ENCODE measurements at places on chromosomes 4 and X.

- DNase-seq = peak; percentile 53
These were observed 30.3 kb downstream of the CCNI start for GRCh38 chr4:77045490-77045889.

DNA sequence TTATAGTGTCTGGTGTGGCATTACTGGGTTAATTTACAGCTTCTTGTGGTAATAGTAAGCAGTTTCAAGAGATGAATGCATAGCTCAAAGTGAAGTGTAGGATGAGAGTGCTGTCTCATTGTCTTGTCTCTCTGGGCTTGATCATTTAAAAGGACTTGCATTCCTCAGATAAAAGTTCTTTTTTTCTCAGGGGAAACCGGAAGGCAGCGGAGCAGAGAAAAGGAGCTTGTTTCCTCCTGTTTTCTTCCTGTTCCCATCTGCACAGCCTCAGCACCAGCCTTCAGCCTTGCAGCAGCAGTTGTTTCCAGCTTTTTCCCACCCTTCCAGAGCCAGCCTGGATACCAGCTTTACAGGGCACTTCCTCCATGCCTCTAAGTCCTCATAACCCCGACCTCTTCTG is 61.4 kb upstream of the LGI2 start:
- DNase-seq = no peak

GRCh38 chr4:189660722-189661360 is 279.8 kb upstream of the FRG1 start:
- DNase-seq = no peak

DNA sequence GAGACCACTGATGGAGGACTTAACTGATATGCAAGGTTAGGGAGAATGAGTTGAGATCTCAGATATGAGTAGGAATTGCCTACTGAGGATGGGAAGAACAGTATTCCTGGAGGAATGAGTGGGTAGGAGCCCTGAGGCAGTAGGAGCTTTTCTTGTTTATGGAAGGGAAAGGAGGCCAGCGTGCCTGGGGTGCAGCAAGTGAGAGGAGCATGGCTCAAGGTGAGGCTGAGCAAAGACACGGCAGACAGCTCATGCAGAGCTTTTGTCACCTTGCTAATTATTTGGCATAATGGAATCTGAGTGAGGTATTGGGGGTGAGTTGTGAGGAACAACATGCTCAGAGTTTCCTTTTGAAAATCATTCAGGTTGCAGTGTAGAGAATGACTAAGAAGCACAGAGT is 65.3 kb upstream of the IBSP start:
- no peak for DNase-seq

GRCh38 chrX:136041254-136041812 is 56.1 kb downstream of the SLC9A6 start:
- DNase-seq = no peak

DNA sequence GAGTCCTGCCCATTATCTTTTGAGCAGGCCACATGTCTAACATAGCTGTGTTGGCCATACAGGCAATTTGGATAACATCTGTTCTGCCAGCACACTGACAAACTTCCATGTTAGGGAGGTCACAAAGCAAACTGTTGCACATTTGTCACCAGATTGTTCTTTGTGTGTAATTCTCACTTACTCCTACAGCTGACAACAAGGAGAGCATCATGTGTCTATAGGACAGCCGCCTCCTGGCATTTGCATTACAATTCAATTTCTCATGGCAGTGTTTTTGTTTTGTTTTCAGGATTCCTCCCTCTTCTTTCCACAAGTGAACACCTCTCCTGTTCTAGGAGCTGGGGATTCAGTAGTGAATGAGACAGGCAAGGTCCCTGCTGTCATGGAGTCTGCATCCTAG is 94.3 kb upstream of the LEF1 start:
- DNase-seq = no peak

- no peak for DNase-seq
These were observed 159.9 kb upstream of the MAMLD1 start for GRCh38 chrX:150203248-150203645.

- peak; percentile 4 for DNase-seq
These were observed 217.1 kb upstream of the SMIM31 start for GRCh38 chr4:164536814-164537213.

DNA sequence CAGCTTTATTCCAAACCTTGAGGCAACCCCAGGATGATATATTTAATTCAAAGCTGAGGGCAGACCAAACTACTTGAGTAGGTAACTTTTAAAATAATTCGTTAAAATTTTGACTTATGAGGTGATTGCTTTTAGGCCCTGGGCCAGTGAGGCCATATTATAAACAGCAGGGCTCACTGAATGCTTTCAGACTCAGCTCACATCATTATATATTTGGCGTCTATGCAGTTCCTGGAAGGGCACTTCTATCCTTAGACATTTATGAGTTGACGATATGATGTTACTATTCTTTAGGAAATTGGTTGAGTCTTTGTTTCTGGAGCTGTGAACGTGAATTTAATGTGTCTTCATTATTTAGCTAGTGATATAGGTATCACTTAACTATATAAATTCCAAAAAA is 400.1 kb downstream of the PDHA2 start:
- no peak for DNase-seq

DNA sequence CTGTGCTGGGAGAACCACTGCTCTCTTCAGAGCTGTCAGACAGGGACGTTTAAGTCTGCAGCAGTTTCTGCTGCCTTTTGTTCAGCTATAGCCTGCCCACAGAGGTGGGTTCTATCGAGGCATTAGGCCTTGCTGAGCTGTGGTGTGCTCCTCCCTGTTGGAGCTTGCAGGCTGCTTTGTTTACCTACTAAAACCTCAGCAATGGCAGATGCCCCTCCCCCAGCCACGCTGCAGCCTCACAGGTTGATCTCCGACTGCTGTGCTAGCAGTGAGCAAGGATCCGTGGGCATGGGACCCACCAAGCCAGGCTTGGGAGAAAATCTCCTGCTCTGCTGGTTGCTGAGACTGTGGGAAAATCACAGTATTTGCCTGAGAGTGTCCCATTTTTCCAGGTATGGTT is 133.8 kb upstream of the UBQLN2 start:
- DNase-seq = no peak

DNA sequence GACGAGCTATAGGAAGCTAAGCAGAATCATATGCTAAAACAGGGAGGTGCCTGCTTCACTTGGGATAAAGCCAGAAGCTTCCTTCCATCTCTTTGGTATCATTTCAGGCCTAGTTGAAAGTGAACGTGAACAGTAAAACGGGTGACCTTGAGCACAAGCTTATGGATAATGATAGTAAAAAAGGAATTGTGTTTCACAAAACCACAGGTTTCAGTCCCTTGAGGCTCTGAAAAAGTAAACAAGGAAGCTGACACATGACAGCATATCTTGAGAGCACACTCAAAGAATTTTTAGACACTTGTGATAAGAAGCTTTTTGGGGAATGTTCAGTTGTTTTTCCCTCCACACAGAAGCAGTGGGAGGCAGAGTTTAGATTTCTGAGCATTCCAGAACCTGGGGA is 286.1 kb downstream of the DCHS2 start:
- DNase-seq = peak; percentile 35

GRCh38 chrX:3263681-3264126 is 82.7 kb downstream of the MXRA5 start:
- DNase-seq = no peak

- no peak for DNase-seq
These were observed 157.2 kb downstream of the ATP10D start for GRCh38 chr4:47642191-47642830.

DNA sequence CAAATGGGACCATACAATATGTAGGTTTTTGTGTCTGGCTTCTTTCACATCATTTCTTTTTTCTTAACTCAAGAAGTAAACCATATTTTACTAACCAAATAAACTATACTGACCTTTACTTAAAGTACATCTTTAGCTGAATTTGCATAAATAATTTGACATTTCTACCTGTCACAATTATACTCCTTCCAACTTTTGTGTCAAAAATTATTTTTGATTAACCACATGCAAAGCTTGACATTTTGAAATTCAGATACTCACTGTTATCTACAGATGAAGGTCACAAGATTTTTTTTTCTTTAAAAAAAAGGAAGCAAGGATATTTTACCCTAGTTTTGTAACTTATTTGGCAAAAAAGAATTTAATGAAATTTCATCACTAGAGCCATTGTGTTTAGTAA is 12.0 kb upstream of the RAB9A start:
- no peak for DNase-seq

DNA sequence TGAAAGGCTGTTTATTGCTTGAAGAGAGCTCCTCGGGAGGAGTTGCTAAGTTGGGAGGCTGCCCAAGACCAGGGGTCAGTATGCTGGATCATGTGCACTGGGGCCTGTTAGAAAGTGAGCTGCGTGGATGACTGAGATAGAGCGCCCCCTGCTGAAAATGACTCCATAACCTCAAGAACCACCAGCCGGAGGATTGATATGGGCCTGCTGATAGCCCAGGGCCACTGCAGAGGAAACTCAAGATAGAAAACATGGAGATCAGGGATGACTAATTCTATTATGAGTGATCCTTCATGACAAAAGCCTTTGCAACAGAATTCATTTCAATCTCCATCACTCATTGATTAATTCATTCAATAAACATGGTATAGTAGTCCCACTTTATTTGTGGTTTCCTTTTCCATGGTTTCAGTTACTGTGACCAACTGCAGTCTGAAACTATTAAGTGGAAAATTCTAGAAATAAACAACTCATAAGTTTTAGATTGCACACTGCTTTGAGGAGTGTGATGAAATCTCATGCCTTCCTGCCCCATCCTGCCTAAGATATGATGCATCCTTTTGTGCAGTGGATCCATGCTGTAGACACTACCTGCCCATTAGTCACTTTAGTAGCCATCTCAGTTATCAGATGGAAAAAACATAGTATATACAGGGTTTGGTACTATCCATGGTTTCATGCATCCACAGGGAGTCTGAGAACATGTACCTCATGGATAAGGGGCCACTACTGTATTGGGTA is 126.7 kb upstream of the MBNL3 start:
- peak; percentile 22 for DNase-seq

- DNase-seq = no peak
These were observed 22.7 kb upstream of the TBC1D14 start for GRCh38 chr4:6886886-6887285.

DNA sequence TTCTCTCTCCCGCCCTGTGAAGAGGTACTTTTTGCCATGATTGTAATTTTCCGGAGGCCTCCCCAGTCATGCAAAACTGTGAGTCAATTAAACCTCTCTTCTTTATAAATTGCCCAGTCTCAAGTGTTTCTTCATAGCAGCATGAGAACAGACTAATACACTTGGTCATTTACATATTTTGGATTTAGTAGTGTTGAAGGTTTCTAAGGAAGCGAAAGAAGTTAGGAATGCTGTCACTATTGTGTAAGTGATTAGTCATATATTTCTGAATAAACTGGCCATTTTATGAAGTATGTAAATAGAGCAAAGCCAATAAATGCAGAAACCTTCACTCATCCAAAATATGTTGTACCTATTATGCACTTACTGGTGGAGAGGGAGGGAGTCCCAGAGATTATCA is 34.4 kb upstream of the GK2 start:
- DNase-seq = peak; percentile 45

DNA sequence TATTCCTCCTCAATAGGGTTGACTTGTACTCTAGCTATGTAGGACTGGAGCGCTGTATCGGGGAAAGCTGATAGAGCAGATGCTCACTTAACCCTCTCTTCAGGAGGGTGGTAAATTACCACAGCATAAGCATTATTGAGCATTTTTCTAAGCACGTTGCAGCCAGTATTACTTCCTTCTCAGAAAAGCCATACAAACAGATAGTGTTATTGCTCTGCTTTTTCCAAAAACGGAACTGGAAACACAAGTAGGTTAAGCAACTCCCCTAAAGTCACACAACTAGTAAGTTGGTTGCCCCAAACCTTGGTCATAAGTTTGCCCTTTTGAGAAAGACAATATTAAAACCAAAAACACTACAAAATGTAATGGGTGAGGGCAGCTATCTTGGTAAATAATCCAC is 73.9 kb downstream of the REELD1 start:
- DNase-seq = no peak

GRCh38 chrX:50402886-50403285 is 67.7 kb downstream of the DGKK start:
- DNase-seq = no peak

DNA sequence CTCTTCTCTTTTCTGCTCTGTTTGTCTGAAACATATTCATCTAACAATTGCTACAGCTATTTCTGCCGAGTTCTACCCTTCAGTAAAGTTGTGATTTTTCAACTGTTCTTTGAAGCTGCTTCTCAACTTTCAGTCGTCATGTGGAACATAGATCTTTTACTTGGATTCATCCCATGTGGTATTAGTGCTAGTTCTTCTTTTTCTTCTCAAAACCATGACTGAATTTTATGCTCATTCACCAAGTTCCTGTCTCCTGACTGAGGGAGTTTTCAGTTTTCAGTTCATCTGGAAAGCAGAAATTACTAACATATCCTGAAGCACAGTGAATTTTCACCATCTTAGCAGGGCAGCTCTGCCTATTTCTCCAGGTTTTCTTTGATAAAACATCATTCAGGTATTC is 12.1 kb downstream of the ACSL4 start:
- DNase-seq = no peak

GRCh38 chr4:122731676-122732075 is 828 bp upstream of the BBS12 start:
- no peak for DNase-seq

- DNase-seq = no peak
These were observed 293.8 kb upstream of the CTSO start for GRCh38 chr4:156247470-156247869.

- DNase-seq = no peak
These were observed 88.6 kb upstream of the WDR1 start for GRCh38 chr4:10205223-10205622.

- peak; percentile 42 for DNase-seq
These were observed 30.6 kb upstream of the SORCS2 start for GRCh38 chr4:7161721-7162214.

DNA sequence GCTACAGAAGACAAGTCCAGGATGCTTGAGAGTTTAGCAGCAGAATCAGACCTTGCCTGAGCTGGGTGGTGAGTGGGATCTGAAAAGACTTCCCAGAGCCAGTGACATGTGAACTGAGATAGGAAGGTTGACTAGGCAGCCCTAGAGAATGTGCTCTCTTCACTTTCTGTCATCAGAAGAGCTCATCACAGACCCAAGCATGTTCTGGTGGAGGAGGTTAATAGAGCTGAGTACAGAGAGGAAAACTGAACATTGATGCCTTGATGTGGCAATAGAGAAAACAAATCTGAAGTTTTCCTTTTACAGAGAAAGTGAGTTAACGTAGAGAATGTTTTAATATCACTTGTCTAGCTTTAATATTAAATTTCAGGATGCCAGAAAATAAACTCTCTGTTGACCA is 17.1 kb downstream of the ADGRL3 start:
- DNase-seq = no peak

GRCh38 chrX:10101269-10101668 is 55.5 kb upstream of the CLCN4 start:
- no peak for DNase-seq

GRCh38 chr4:117700111-117700892 is 334.0 kb upstream of the NDST3 start:
- DNase-seq = no peak

GRCh38 chr4:152776352-152776751 is 3.2 kb downstream of the TIGD4 start:
- peak; percentile 8 for DNase-seq

GRCh38 chr4:179755322-179755721 is 2313.1 kb upstream of the AGA start:
- DNase-seq = no peak
